ENCODE measurements at places on chromosomes 1 and 21. TPM values are rescaled to one million over a fixed set of nuclear protein-coding genes. Genes with fewer than 3 reads are reported as not detected.

The MAP7D1 gene
- 117 TPM for polyA plus RNA-seq

The APOBEC4 gene
- polyA plus RNA-seq: not detected

DNA sequence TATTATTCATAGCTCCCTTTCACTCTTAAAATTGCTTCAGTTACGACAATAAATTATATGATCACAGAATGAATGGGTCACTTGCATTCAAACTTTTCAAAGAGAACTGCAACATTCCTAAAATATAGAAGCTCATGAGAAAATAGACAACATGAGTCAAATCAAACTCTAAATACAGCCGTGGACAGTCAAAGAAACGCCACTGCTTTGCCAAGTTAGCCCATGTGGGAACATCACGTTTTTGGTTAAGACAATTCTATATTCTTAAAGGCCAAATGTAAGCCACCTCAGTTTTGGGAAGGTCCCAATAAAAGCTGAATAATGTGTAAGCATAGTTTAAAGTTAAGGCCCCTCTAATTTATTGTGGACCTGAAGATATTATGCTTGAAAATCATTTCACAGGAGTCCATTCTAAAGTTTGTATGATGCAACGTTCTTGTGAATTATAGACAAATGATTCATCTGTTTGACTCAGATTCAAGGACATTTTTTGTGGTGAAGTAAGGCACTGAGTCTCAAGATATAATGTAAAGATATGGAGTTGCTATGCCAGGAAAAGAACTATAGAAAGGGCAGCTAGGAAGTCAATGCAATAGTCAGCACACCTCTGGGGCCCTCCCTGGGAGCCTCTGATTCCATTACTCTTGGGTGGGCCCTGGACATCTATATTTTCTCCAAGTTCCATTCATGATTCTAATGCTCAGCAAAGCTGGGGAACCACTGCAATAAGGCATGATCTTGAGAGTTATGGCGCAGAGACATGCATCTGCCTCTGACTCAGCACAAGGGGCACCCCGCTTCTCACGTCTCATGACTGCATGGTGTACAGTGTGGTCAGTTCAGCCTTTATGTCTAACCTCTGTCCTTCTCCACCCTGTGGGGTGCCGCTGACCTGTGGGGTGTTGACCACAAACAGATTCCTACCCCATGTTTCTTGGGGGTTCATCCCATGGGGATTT, 33.9 kb downstream of the ETS2 start:
- DNase-seq: no peak

- no peak for DNase-seq
These were observed 19.6 kb downstream of the CAP1 start for GRCh38 chr1:40059960-40060750.

- no peak for DNase-seq
These were observed 1493.7 kb downstream of the AMY1C start for GRCh38 chr1:105243411-105243810.

- no peak for DNase-seq
These were observed 39.6 kb upstream of the PRSS38 start for GRCh38 chr1:227775841-227776240.

GRCh38 chr1:94591823-94592570, 50.4 kb upstream of the F3 start:
- DNase-seq: no peak

- DNase-seq: no peak
These were observed 57.4 kb upstream of the CXADR start for GRCh38 chr21:17455451-17455850.

DNA sequence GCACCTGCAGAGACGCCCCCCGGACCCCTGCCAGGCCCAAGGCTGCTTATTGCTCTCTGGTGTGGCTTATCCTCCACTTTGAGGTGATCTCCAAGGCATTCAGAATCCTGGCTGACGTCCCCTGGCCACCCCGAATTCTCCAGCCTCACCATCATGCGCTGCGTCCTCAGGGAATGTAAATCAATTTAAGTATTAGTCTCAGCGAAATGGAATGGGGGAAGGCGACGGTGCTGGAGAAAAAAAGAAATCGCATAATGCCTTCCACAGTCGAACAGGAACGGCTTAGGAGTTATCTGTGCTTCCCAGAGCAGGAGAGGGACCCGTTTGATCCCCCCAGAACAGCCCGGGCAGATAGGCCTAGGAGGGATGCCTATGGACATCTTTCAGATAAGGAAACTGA, 2.9 kb downstream of the EPHA8 start:
- DNase-seq: no peak
